ENCODE measurements at places on chromosomes 5 and 9.

DNA sequence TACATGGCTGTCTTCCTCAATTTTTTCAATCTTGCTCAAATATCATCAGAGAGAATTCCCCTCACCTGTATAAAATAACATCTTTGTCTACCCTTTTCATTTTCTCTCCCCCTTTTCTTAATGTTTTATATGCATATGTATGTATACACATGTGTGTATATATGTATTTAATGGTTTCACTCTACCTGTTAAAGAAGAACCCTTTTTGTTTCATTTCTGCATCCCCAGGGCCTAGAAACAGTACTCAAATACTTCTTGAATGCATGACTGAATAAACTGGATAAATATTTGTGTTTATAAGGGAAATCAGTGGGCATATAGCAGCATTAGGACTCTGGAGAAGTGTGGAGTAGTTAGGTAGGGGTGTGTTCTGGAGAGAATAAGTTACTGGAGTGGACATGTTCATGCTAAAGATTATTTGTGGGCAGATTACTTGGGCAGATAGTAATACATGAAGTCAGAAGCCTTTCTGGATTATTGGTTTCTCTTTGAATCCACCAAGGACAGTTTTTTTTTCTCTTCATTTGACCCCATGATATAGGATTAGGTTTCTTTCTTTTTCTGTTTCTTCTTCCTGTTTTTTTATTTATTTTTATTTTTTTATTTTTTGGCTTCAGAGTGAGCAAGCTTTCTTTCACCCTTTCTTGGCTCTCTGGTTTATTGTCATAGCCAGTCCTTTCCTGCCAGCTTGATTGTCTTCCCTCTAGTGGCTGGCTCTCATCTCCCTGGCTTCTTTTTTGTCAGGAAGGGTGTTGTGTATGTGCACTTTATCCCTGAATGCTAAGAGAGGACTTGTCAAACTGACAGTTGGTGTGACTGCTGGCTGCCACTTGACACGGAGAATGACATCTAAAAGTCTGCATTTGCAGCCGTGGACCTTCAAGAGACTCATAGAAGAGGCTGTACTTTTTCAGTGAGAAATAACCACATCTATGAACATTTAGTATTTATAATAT is 89.3 kb downstream of the ZCCHC7 start:
- peak; percentile 10 for DNase-seq

DNA sequence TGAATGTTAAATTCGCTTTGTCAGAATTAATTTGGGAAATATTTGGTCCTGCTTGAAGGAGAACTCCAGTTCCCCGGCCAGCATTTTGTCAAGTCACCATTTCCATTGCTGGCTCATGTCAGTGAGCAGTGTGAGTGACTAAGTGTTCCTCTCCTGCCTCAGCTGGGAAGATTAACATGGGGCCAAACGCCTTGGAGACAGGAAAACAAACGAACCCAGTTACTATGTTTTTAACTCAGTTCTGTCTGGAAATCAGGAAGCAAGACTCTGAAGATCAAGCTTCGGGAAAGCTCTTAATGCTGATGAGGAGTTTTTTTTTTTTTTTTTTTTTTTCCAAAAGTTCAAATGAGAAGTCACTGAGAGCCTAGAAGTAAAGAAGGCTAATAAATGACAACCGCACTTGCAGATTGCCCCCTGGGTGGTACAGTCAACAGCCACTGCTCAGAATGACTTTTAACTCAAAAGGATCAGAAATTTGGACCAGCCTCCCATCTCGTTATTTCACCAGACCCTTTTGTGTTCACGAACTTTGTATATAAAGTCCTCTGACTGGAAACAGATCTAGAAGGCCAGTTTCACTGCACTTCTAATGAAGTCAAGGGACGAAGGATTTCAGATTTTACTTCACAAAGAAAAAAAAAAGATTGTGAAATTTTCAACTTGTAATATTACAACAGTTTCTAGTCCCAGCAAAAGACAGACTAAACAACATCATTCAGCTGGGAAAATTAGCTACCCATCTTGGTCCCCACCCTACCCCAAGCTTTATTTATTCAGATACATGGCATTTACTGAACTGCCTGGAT is 121.3 kb downstream of the LHFPL2 start:
- peak; percentile 70 for DNase-seq

DNA sequence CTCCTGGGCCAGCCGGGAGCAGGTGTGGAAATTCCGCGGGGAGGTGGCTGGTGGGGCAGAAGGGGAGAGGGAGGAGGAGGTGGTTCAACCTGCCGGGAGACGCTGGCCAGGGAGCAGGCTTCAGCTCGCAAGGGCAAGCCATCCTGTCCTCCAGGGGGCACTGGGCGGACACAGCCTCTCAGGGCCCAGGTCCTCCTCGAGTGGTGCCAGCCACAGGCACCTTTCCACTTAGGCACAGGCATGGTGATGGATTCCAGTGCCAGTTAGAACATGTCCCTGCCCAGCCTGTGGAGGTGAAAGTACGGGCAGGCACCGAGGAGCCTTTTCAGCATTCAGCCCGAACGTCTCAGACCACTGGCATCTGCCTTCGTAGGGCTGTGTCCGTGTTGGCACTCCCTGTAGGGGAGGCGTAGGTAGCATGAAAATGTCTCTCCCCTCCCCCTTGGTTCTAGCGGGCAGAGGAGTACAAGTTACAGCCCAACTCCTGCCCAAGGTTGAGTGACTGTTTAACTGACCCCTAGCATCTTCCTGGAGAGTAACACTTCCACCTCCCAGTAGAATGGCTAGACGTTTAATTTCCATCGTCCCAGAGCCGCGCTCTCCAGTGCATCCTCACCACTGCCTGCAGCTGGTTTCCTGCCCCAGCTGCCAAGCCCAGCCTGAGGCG is 48.9 kb downstream of the DAB2IP start:
- DNase-seq = peak; percentile 50

DNA sequence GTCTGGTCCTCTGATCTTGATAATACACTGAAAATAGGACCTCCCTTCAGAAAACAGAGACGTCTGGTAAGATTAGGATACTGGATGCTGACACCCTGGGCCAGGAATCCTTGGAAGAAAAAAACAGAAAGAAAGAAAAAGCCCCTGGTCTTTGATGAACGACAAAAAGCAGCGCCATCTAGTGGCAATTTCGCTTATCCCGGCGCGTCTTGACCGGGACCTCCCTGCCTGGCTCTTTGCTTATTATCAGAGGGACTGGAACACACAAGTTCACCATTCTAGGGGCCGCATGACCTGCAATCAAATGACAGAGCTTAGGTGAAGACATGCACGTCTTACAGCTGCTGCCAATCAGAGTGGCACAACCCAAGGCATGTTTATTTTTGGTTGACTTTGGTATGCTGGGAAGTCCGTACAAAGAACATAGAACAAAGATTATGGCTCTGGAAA is 114.9 kb upstream of the NFIB start:
- peak; percentile 70 for DNase-seq

GRCh38 chr9:130484362-130485072 is 39.8 kb downstream of the ASS1 start:
- DNase-seq = no peak

GRCh38 chr5:55231919-55232270 is 1.5 kb downstream of the CCNO start:
- DNase-seq = no peak

DNA sequence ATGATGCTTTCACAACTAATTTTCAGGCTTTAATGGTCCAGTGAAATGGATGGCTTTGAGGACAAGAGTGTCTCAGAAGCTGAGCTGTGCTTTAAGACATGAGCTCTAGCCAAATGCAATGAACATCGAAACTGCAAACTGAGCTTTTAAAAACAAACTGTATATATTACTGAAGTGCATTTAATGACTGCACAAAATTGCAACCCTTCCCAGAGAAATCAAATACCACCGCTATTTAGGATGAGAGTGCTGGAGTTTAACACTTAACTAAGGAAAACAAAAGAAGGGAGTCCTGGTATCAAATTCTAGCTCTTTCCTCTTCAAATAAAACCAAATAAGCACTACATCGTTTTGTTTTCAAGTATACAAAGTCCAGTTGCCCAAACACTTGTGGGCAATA is 163.9 kb downstream of the SLF1 start:
- no peak for DNase-seq

DNA sequence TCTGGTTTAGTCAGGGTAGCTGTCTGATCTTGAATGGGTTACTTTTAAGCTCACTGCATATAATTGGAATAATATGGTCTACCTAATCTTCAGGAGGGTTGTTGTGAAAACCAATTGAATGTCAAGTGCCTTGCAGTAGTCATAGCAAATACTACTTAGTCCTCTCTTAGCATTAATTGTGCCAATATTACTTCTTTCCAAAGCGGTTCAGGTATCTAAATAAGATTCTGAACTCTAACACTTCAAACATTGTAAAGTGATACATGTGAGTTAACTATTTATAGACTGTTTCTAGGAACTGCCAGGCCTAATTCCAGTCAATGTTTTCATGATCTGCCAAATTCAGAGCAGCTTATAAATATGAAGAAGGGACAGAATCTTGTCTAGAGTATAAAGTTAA is 140.2 kb downstream of the SH3GL2 start:
- DNase-seq = no peak

DNA sequence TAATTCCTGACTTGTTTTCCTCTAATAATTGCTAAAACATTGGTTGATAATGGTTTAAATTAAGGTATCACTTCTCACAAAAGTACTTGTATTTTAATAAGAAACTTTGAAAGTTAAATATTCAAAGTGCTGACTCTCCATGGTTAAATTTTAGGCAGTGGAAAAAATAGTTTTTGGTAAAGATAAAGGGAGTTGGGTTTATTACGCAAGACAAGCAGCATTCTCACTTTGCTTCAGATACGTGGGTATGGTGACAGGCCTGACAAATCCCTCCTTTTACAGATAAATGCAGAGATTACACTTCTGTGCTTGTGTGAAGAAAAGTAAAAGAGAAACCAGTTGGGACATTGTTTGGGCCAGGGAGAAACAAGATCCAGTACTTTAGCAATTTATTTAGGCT is 14.5 kb upstream of the FAM170A start:
- no peak for DNase-seq

- no peak for DNase-seq
These were observed 470.3 kb downstream of the ARHGEF28 start for GRCh38 chr5:74096325-74096724.

DNA sequence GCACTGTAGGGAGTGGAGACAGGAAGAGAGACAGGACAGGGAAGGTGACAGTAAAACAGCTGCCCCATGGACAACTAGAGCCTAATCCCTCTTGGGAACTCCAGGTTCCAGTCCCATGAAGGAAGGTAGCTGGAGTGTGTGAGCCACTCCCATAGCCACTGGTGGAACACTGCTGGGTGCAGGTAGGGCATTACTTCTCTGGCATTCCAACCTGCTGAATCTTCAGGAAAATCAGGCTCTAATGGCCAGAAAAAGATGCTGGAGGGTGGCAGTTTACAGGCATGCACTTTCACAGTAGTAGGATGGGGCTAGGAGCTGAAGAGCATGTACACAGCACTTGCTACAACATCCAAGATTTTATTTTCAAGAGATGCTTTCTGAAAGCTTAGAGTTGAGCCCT is 259.4 kb downstream of the AUH start:
- no peak for DNase-seq

- DNase-seq = no peak
These were observed 3.2 kb downstream of the ETF1 start for GRCh38 chr5:138539791-138540190.

GRCh38 chr9:7415836-7416235 is 383.7 kb downstream of the DMAC1 start:
- no peak for DNase-seq

- DNase-seq = peak; percentile 74
These were observed 3.5 kb upstream of the PDLIM7 start for GRCh38 chr5:177500685-177501522.

DNA sequence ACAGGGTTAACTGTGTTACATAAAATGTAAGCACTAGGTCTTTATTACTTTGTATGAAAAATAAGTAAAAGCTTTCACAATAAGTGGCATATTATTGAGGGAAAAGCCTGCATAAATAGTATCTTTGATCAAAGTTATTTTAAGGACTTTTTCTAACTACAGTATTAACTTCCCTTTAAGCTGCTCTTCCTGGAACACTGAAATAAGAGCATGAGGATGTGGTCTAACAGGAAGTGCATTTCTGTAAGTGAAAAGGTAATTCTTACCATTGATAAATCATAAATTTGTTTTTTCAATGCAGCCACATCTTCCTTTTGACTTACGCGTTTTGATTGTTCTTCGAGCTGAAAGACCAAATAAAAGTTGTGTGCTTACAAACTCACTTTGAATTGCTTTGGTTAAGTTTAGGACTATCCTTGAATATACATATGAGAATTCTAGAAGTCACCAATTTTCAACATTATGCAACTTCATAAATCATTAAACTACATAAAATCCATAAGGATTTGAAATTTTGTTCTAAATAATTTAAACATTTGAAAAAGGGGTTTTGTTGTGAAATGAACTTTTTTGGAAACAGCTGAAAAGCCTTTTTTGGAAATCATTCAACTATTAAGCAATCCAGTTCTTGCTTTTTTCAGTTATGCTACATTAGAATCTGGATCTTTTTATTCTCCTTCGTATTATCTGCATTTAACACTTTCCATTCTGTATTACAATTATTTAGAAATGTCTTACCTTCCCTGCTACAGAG is 50.6 kb downstream of the RASEF start:
- no peak for DNase-seq

DNA sequence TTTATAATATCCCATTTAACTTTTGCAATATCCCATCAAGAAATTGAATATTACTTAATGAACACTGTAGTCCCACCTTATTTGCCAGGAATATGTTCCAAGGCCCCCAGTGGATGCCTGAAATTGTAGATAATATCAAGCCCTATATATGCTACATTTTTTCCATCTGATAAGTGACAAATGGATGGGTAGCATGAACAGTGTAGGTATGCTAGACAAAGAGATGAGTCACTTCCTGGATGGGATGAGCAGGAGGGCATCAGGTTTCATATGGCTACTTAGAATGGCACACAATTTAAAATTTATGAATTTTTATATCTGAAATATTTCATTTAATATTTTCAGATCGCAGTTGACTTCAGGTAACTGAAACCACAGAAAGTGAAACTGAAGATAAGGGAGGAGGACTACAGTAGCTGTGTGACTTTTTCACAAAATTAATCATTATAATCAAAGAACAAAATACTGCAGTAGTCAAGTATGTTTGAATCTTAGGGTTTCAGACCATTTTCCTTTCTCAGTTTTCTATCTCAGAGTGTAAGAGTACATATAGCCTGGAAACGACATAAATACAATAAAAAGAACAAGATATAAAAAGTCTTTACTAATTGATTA is 636.4 kb upstream of the ARRDC3 start:
- peak; percentile 50 for DNase-seq

DNA sequence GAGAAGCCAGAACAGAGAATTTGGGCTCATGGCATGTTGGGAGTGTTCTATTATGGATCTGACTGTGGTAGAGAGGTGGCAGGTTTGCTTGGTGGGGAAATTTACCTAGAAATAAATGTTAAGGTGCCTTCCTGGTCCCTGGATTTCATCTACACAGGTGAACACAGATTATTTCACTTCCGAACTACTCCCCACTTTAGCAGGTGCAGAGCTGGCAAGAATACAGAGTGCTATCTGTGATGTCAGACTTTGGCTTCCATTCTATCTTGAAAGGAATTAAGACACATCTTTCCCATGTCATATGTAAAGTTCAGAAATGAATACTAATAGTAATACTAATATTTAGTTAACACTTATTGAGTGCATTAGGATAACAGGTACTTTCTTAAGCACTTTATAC is 234.0 kb downstream of the KCTD16 start:
- DNase-seq = no peak

GRCh38 chr9:36517131-36517530 is 55.6 kb upstream of the MELK start:
- no peak for DNase-seq

- DNase-seq = no peak
These were observed 2.8 kb downstream of the TENT4A start for GRCh38 chr5:6715758-6716628.
